ENCODE measurements at places on chromosomes 7 and 10. TPM values are rescaled to one million over a fixed set of nuclear protein-coding genes. Genes with fewer than 3 reads are reported as not detected.
A peak's percentile ranks its signal among the peaks of the same experiment; 100 is the strongest.

ALOX5 gene
- total RNA-seq: 4.9 TPM

SRRM3 gene
- 7.6 TPM for total RNA-seq

EFCAB10 gene
- total RNA-seq: not detected

EBLN1 gene
- not detected for total RNA-seq

IDI2 gene
- total RNA-seq: 0.51 TPM

FIGNL1 gene
- 2.6 TPM for total RNA-seq

SCIN gene
- total RNA-seq: not detected

GRCh38 chr10:132715776-132716680 lies 69.9 kb downstream of the NKX6-2 start:
- peak; percentile 62 for DNase-seq

GRCh38 chr10:122464586-122464985 lies 3.2 kb downstream of the HTRA1 start:
- peak; percentile 55 for DNase-seq

DNA sequence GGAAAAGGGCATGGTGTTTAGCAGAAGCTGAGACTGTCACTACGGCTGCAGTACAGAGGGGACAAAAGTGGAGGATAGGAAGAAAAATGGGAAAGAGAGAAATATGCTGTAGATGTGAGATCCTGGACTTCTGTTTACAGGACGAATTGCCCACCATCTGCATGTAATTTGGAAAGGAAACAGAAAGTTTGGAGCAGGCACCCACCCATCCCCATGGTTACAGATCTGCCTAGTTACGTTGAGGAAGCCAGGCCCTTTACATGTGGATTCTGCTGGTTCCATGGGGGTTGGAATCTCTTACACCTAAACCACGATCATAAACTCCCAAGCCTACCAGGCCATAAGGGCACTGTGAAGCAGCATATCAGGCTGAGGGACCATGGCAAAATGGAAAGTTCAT lies 84.3 kb downstream of the WDFY4 start:
- DNase-seq: no peak

- no peak for DNase-seq
Observed at GRCh38 chr7:157291404-157292080, 45.3 kb upstream of the DNAJB6 start.

DNA sequence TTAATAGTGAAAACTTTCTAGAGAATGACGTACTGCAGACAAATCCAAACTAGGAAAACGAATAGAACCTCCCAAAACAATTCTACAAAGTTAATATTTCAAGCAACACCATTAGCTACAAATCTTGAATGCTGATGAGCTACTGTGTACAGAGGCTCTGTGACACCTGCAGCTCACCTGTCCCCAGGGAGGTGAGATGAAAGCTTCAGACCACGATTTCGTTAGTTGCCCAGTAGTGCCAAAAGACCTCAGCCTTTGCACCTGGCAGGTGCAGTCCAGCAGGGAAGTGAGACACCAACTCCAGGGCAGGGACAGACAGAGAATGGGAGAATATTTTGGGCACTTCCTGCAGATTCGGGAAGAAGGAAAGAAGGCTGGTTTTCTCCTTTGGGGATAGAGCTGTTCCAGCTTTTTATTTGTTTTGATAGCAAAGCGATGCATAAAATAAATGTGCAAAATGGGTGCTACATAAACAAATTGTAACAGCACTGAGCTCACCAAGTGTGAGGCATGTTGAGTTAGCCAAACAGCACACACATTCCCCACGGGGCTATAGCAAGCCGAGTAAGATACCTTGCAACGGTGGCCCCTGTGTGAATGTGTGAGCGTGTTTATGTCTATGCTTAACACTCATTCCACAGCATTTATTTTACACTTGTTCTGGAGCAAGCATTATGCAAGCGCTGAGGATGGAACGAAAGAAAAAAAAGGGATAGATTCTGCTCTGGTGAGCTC lies 1024.8 kb upstream of the AUTS2 start:
- no peak for DNase-seq

DNA sequence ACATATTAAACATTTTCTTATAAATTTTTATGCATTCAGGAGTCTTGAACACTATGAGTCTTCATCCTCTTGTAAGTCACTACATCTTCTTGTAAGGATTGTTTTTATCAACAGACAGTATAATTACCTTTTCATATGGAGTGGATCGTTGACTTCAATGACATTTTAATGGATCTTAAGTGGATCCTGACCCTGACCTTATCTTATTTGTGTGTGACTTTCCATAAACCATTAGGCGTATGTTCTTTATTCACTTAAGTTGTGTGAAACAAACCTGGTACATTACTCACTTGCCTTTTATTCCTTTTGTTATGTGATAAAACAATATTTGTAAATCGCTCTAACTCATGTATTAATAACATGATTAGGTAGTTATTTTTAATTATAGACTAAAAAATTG lies 18.5 kb upstream of the SEMA3C start:
- DNase-seq: no peak

DNA sequence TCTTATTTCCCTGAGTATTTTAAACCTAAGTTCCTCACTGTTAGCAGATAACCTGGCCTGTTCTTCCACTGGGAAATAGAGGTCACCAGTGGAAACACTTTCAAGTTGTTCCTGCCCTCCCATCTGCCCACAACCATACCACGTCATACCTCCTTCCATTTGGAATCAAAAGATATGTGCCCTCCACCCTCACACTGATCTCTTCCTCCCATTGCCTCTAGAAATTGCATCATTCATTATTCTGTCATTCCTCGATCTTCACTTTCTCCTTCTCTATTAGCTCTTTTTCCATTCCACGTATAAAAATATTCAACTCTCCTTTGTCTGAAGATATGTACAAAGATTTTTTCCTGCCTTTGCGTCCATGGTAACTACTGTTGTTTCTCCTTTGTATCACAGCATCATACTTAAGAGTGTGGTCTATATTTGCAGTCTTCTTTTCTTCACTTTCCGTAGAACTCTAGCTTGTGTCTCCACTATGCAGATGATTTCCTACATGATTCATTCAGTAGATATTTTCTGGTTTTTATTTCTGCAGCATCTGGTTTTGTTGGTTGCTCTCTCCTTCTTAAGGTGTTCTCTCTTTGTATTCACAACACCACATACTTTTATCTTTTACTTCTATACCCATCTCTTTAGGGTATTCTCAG lies 312.3 kb downstream of the REEP3 start:
- DNase-seq: no peak

DNA sequence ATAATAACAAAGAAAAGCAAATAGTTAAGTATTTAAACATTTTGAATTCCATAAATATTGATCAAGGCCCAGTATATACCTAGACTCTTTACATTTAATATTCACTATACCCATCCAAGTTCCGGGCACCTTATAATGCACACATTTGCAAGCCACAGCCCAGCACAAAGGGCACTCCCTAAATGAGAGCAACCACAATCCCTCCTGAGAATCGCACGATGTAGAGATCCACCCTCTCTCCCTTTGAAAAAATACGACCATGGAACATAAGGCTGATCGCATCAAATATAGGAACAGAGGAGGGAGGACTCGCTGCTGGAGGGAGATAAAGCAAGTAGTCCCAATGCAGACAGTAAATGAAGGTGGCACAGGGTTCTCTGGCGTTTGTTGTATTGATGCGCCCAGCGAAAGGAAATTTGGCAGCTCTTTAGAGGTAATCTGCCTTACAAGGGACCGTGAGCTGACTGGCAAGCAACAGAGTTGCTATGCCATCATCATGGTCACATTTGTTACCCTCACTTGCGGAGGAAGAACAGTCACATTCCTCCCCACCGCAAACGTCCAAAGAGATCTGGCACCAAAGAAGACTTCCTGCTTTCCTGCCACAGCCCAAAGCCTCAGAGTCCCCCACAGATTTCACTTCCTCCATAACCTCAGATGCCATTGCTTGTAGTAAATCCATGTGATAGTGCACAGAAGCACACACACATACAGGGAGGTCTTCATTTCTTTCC lies 16.1 kb upstream of the TAS2R40 start:
- DNase-seq: no peak

- DNase-seq: no peak
Observed at GRCh38 chr7:101941481-101942383, 124.3 kb downstream of the CUX1 start.

GRCh38 chr10:84706431-84706830 lies 378.0 kb downstream of the CCSER2 start:
- no peak for DNase-seq

DNA sequence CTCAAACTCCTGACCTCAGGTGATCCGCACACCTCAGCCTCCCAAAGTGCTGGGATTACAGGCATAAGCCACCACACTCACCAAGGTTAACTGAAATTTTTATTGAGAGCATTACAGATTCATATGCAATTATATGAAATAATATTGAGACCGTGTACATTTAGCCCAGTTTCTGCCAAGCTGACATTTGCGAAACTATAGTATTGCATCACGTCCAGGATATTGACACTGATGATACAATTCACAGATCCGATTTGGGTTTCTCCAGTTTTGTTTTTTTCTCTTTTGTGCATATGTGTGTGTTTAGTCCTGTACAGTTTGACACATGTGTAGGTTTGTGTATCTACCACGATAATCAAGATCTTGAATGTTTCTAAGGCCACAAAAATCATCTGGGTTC lies 627.9 kb upstream of the FOXK1 start:
- no peak for DNase-seq

GRCh38 chr7:131249003-131249402 lies 78.7 kb upstream of the MKLN1 start:
- DNase-seq: no peak

DNA sequence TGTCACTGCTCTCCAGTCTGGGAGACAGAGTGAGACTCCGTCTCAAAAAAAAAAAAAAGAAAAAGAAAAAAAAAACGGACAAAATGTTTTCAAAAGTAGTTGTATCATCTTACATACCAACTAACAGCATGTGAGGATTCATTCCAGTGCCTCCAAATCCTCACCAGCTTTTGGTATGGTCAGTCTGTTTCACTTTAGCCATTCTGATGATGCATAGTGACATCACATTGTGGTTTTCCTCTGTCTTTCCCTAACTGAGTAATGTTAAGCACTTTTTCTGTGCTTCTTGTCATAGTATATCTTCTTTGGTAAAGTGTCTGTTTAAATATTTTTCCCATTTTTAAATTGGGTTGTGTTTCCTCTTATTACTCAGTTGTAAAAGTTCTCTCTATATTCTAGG lies 251.4 kb upstream of the CTBP2 start:
- DNase-seq: no peak

DNA sequence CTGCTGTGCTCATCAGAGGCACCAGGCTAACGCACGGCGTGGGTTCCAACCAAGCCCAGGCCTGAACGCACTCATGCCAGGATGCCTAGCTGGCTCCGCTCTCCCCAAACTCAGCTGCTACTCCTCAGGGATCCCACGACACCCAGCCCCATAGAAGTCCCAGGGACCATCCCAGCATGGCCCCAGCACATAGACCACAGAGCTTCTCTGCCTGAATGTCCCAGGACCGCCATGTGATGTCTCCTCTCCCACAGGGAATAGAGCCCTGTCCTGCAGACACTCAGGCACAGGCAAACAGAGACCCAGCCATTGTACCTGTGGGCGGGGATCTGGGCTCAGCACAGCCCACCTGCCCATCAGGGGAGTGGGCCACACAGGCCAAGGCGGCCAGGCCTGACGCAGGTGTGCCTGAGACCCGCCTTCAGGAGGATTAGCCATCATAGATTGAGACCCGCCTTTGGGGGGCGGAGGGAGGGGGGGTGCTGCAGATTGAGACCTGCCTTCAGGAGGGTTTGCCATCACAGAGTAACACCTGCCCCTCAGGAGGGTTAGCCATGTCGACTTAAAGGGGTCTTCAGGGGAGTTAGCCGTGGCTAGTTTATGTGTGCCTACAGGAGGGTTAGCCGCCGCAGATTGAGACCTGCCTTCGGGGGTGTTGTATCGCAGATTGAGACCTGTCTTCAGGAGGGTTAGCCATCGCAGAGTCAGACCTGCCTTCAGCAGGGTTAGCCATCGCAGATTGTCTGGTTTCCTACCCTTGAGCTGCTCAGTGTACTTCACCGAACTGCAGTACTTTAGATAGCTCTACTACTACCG lies 29.0 kb downstream of the RASGEF1A start:
- DNase-seq: peak; percentile 36

- DNase-seq: peak; percentile 57
Observed at GRCh38 chr10:130766071-130766470, 545.5 kb downstream of the TCERG1L start.

- DNase-seq: no peak
Observed at GRCh38 chr10:45424668-45425404, 50.8 kb downstream of the ALOX5 start.

DNA sequence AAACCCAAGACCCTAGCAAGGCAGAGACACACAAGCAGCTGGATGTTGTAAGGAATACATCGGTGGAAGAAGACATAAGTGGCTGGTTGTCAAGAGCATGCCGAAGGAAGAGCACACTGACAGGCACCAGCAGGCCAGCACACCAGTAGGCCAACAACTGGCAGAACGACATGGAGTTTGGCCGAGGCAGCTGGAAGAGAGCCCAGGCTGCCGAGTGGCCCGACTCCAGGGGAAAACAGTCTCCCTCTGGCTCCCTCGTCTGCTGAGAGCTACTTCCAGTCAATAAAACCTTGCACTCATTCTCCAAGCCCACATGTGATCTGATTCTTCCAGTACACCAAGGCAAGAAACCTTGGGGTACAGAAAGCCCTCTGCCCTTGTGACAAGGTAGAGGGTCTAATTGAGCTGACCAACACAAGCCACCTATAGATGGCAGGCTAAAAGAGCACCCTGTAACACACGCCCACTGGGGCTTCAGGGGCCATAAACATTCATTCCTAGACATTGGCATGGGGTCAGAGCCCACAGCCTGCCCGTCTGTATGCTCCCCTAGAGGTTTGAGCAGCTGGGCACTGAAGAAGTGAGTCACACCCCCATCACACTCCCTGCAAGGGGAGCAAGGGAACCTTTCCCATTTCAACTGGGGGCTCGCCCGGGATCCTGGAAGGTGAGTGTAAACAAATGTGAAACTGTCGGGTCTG lies 14.7 kb upstream of the TNS3 start:
- DNase-seq: no peak

- no peak for DNase-seq
Observed at GRCh38 chr7:133783276-133783675, 343.9 kb upstream of the LRGUK start.

GRCh38 chr7:129804890-129805719 lies 147.7 kb downstream of the UBE2H start:
- no peak for DNase-seq

DNA sequence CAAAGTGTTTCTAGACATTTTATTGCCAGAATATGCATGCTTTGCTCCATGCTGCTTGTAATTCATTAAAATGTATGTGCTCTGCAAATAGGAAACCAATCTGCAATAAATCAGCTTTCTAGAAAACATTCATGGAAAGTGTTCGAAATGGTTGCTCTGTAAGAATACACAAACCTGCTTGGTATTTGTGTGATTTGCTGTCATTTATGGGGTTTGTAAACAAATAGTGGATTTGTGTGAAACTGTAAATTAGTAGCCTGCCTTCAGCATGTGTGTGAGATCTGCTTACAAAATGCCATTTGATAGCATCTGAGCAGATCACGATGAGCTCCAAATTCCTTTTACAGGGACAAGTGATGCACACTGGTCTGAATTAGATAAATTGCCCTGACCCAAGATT lies 219.0 kb upstream of the CSTF2T start:
- no peak for DNase-seq

DNA sequence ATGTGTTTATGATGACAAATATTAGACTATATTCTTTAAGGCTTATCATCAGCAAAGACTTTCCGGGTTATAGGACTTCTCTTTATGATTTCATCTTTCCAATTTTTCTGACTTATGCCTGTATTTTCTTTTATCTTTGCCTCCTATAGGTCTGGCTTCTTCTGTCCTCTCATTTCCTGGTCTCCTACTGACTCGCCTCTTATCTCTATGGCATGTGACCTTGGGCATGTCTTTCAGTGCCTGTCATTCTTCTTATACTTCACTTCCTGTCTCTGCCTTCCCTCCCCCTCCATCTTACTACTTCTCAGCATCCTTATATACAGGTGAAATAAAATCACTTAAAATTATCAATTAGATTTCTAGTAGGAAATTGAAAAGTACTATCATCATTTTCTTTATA lies 42.2 kb downstream of the PCDH15 start:
- no peak for DNase-seq

All from cardiac septum (tissue), 1 donor.